Natural killer cell treated with Interleukin-12 subunit alpha and Interleukin-12 subunit beta and Interleukin-15 and Interleukin-18, amount 100 ng/mL, for 72 hours (primary cell): ENCODE measurements at places on chromosomes 2 and 18.
A peak's percentile ranks its signal among the peaks of the same experiment; 100 is the strongest.

GRCh38 chr2:120483355-120483754 lies 137.4 kb downstream of the INHBB start:
- peak; percentile 46 for DNase-seq

GRCh38 chr2:128796321-128796720 lies 477.7 kb upstream of the HS6ST1 start:
- DNase-seq, result no peak

DNA sequence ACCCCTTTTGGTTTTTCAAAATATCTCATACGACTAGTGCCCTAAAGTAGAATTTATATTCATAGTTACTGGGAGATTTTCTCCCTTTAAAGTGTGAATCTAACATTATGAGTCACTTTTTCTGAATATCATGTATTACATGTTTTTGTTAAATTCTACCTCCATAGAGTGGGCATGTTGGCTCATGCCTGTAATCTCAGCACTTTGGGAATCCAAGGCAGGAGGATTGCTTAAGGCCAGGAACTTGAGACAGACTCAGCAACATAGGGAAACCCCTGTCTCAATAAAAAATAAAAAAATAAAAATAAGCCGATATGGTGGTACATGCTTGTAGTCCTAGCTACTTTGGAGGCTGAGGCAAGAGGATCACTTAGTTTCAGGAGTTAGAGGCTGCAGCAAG lies 45.3 kb upstream of the UNC80 start:
- no peak for DNase-seq

- no peak for DNase-seq
Observed at GRCh38 chr2:173159791-173160463, 84.3 kb downstream of the MAP3K20 start.

DNA sequence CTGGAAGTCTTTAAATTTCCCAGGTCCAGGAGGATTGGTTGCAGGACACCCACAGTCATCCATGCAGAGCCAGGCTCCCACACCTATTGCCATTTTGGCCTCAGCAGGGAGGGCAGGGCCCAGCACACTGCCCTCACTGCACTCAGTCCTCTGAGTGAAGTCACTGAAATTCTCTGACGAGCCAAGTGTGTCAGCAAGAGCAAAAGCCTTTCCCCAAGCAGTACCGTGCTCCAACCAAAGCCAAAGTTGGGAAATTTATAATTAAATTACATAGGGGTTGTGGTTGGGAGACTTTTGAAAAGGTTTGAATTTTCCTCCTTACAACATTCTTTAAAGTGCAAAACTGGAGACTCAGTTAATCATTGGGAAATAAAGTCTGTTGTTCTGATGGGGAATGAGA lies 98.5 kb upstream of the CD226 start:
- DNase-seq, result no peak

DNA sequence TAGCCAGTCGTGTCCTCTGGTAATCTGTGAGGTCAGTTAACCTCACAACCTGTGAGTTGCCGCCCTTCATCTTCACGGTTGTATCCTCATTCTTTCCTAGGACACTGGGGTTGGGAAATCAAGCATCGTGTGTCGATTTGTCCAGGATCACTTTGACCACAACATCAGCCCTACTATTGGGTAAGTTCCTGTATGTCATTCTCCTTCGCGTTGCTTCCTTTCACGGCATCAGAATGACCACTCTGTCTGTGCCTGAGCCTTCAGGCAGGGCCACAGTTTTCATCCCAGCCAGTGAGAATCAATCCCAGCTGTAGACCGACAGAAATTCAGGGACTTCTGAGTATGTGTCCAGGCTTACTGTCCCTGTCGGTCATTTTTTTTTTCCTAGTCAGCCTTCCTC lies 67.1 kb downstream of the RAB31 start:
- DNase-seq, result peak; percentile 62

GRCh38 chr2:54468673-54469072 lies 12.5 kb downstream of the SPTBN1 start:
- no peak for DNase-seq

GRCh38 chr2:64404002-64404731 lies 49.8 kb upstream of the LGALSL start:
- DNase-seq, result no peak
